ENCODE measurements at places on chromosomes 5 and 9.

GRCh38 chr5:82719368-82719767 is 357.8 kb downstream of the TMEM167A start:
- no peak for DNase-seq

GRCh38 chr5:143601917-143602333 is 198.4 kb upstream of the NR3C1 start:
- no peak for DNase-seq

- DNase-seq = no peak
Observed at GRCh38 chr9:68876681-68877080, 137.2 kb downstream of the PRKACG start.

GRCh38 chr5:55582256-55582655 is 47.5 kb upstream of the PLPP1 start:
- DNase-seq = no peak

DNA sequence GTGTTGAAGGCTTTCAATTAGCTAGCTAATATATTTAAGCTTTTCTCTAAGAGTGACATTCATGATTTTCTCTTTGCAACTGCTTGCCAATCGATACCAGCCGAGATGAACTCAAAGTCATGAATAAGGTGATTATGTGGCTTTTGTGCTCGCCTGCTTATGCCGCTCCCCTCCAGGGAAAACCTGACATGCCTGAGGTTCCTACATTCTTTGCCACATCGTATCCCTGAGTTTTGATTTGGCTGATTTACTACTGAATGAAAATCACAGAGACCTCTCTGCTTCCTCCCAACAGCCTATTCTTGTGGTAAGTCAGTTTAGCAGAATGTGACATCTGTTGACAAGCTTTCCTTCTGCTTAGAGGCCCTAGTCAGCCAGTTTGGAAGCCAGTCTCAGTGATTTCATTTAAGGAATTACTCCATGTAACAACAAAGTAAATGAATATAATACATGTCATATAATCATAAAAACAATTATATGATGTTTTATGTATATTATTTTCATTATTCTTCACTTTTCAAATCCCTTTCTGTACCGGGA is 513.4 kb downstream of the CSNK1G3 start:
- DNase-seq = peak; percentile 11

DNA sequence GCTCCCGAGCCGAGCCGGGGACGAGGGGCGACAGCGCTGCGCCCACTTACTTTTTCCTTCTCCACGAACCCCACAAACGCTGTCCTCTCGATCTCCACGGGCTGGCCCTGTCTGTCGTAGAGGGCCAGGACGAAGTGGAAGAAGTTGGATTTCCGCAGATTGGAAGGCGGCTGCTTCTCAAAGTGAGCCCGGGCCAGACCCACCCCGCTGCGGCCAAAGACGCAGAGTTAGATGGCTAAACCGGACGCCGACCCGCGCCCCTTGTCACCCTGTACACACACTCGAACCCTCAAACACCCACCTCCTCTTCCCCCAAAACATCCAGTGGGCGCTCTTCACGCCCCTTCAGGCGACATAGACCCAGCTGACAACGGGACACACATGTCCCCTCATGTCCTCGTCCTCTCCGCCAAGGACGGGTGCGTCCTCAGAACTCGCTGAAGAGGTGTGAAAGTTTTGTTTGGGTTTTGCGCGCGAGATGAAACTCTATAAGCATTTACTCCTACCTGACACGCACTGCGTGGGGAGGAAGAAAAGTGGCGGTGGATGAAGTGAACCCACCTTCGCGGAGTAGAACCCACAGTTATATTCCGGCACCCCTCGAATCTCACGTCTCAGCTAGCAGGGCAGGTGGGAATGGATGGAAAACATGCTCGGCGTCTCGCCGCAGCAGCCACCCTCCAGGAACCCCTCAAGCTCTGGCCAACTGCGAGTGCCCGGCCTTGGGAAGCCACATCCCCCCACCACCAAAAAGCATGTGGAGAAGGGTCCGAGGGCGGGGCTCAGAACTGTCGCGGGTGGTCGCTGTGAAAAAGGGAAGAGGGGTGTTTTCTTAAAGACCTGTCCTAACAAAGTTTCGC is 2.6 kb downstream of the EBF1 start:
- no peak for DNase-seq

- no peak for DNase-seq
Observed at GRCh38 chr9:129624947-129625346, 1.0 kb upstream of the NTMT1 start.

DNA sequence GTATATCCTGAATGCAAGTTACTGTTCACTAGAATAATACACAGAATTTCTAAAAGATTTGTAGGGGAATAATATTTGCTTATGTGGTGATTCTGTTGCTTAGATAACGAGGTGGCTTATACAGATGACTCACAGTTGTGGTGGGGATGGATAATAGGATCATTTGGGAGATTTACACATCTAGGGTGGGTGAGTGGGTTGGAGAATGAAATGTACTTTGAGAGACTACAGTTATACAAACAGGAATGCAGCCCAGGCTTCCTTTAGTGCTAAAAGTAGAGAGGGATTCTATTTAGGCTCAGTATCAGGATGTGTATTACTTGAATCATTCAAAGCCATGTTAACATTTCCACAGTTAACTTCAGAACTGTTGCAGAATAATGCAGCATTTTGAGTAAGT is 1.8 kb downstream of the CTXN3 start:
- peak; percentile 32 for DNase-seq

DNA sequence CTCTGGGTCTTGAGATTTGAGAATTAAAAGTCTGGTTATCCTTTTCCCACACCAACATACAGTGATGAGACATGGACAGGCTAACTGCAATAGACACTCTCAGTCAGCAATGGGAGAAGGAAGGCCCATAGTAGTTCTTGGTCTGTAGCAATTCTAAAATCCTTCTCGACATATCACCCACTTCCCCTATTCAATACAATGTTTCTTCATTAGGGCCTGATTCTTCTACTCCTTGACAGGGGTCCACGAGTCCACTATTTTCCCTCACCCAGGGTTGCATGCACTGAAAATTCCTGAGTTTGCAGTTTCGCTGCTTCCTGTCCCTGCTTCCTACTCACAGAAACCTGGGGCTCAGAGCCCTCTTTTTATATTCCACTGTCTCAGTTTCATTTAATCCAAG is 402.8 kb downstream of the MAT2B start:
- DNase-seq = no peak

GRCh38 chr9:8429157-8429556 is 629.6 kb upstream of the DMAC1 start:
- no peak for DNase-seq

- DNase-seq = no peak
Observed at GRCh38 chr5:113692466-113692865, 179.0 kb downstream of the YTHDC2 start.

DNA sequence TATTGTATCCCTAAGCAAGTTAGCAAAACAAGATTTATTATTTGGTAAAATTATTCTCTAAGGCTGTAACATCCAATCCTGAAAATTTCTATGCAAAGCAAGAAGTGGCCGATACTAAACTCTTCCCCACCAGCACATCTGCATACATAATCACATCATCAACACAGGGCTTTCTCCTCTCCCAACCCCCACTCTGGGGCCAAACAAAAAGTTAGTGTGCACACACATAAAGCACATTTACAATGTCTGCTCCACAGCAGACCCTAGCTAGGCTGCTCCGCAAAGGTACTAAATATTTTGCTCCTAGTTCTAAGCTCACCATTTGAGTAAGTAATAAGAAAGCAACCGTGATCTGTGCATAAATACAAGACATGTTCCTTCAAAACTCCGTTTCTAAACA is 3.6 kb downstream of the RNF130 start:
- DNase-seq = no peak

DNA sequence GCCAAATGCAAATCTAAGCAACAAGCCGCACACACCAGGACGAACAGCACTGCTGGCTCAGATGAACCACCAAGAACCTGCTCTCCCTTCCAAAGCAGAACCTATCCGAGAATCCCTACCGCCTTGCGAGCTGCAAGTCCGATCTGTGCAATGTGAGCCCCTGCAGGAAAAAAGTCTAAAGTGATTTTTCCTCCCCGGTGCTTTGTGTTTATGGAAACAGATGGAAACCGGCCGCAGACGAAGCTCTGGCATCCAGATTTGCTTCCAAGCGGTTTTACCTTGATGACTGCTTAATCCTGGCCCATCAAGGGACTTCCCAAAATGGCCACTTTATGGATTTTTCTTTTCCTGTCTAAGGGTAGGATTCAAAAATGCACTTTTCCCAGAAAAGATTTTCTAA is 112.5 kb downstream of the VAV2 start:
- DNase-seq = peak; percentile 14

DNA sequence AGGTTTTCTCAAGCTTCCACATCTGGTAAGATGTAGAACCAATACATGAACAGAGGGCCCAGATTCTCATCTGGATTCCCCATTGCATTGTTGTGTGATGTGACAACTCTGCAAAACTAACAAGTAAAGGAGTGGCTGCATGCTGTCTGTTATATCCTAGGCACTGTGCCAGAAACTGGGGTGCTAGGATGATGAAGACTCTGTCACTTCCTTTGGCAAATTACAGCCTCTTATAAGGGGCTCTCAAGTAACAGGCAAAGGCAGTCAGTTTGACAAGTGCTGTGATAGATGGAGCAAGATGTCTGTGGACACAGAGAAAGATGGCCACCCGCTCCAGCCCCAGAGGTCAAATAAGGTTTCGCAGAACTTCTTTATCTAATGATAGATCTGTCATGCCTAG is 115.7 kb downstream of the PAPPA start:
- DNase-seq = peak; percentile 40

DNA sequence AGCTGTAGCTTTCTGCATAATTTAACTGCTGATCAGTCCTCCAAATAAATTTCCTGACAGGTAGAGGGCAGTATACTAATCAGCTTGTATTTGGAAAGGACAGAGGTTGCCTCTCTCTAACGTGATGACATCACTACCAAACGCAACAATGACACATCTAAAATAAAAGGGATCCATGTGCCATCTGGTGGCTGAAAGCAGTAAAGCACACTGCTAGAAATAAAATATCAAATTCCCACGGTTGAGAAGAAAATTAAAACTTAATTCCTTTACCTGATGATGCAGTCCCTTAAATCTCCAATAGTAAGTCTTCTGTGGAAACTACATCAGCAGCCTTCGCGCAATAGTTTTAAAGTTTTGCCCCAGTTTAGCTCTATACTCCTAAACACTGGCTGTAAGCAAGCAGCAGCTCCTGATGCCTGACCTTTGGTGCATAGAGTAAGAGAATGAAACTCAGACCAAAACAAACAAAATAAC is 54.5 kb downstream of the DIAPH1 start:
- DNase-seq = peak; percentile 96

GRCh38 chr5:39742916-39743315 is 318.1 kb upstream of the DAB2 start:
- no peak for DNase-seq

Measured in fibroblast of upper back skin (primary cell).